ENCODE measurements at places on chromosomes 6 and 20.

DNA sequence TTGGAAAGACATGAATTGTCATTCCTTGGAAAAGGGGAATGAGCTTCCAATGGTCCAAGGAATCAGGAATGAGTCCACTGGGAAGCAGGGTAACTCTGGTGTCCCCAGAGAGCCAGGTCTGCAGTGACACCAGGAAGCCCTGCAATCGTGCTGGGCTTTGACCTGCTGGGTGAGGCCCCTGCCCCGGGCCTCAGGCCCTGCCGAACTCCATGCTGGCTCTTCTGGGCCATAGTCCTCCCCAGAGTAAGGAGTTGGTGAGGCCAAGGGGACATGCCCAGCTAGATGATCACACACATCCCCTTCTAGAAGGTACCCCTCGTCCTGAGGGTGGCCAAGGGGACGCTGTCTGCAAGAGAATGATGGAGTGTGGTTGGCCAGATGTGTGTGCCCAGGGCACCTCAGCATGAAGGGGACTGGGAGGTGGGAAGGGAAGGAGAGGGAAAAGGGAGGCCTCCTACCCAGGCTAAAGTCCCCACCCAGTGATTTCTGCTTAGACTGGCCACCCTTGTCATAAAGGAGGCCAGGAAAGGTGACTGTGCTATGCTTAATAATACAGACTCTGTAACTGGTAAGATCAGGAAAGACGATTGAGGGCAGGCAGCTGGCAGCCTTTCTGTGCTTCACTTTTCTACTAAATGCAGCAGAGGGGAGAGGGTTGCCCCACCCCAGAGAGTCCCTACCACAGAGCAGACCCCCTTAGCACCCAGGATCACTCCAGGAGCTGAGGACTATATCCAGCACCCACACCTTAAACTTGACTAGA lies 119.3 kb downstream of the SNX5 start:
- DNase-seq, result no peak

DNA sequence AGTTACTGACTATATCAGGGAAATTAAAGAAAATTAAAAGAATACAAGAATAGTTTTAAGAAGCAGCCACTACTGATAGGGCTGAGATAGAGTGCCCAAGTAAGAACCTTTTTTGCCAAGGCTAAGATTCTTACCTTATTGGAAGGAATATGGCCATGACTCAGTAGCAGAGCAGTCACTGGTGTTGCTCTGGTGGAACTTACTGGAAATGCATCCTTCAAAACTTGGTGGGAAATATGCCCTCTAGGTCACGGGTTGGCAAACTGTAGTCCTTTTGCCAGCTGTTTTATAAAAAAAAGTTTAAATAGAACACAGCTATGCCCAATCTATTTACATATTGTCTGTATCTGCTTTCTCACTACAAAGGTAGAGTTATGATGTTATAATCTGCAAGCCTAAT lies 6.0 kb downstream of the HSF2 start:
- DNase-seq, result no peak

DNA sequence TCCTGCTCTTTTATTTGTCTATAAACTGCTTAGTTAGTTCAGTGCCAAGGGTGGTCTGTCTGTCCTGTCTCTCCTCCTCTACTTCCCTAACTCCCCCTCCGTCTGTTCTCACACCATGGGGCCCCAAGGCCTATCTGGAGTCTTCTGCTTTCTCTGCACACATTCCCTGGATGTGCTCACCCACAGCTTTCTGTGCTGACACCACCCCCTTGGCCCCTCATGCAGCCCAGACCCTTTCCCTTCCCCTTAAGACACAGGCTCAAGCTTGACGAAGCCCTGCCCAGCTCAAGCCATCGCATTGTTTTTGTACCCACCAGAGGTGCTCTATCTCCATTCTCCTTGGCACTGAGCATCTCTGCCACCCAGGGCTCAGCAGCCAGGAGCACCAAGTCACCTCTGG lies 78.1 kb upstream of the NNAT start:
- DNase-seq, result no peak

GRCh38 chr6:157535340-157536222 lies 154.6 kb downstream of the ZDHHC14 start:
- no peak for DNase-seq

GRCh38 chr6:167965592-167966539 lies 31.6 kb upstream of the KIF25 start:
- no peak for DNase-seq

DNA sequence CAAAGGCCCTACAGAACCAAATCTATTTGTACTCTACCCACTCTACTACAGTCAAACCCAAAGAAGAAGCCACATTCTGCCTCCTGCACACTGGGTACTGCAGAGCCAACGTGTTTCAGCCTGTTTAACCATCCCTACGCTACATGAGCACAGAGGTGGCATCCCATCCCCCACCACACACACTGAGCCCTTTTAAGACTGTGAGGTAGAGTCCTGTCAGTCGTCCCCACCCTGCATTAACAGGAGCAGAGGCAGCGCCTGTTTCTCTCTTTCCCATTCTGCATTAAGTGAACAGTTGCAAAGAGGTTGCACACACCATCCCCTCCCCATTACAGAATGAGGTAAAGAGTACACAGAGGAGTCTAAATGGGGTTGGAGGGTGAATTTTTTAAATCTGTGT lies 5.2 kb upstream of the RSPH4A start:
- DNase-seq, result no peak

DNA sequence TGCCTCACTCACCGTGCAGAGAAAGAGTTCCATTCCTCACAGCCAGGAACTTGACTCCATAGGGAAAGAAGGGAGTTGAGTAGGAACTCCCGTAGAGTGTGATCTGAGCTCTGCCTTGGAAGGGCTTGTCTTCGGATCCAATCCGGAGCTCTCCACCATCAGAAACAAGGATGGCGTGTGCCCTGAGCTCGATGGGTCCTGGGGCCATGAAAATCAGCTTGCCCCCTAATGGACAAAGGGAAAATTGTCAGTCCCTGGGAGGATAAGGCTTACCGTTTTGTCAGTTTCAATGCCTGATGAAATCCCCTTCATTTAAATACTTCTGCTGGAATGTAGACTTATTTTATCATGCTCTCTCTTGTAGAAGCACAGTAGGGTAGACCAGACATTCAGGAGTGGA lies 153.3 kb downstream of the PKHD1 start:
- no peak for DNase-seq

- DNase-seq, result no peak
These were observed 13.8 kb upstream of the PTPRA start for GRCh38 chr20:2859330-2860121.

GRCh38 chr20:61205769-61206168 lies 46.3 kb upstream of the CDH4 start:
- no peak for DNase-seq
